ENCODE measurements at places on chromosomes 13 and 19.

- DNase-seq, result no peak
These were observed 102.7 kb downstream of the ZAR1L start for GRCh38 chr13:32212421-32212820.

DNA sequence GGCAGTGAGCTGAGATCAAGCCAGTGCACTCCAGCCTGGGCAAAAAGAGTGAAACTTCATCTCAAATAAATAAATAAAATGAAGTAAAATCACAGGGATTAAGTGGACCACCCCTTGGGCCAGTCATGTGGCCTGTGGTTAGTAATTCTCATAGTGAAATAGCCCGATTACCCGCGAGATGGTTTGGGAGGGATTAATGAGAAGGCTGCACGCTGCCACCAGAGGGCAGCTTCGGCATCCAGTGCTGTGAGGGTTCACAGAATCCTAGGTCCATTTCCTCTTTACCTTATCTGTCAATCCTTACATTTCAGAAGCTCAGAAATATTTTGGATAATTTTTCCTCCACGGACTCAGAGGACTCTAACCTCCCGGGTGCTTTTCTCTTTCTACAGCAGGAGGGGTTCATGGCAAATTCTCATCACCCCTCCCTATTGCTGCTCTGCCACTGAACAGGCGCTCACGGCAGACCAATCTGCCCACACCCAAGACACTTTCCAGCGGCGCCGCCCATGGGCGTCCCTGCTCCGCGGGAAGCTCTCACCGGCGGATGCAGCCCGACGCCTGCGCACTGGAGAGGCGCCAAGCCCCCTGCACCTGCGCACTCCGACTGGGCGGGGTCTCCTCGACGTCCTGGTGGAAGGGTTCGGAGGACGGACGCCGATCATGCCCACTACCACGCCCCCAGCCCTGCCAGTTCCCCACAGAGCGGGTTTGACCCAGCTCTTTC is 11.0 kb downstream of the ZNF835 start:
- no peak for DNase-seq

DNA sequence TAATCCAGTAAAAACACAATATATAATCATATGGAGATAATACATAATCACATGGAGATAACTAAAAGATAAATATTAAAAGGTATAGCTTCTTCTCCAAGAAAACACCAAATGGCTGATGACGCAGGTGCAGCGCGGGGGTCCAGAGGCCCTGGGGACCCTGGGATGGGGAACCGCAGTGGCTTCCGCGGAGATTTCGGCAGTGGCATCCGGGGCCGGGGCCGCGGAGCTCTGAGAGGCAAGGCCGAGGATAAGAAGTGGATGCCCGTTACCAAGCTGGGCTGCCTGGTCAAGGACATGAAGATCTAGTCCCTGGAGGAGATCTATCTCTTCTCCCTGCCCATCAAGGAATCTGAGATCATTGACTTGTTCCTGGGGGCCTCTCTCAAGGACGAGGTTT is 10.5 kb downstream of the ZNF44 start:
- no peak for DNase-seq

GRCh38 chr13:29934531-29935308 is 84.3 kb upstream of the UBL3 start:
- no peak for DNase-seq

- DNase-seq, result no peak
These were observed 237.7 kb downstream of the MZT1 start for GRCh38 chr13:72489751-72490150.

GRCh38 chr19:2352121-2352520 is 7.9 kb upstream of the TMPRSS9 start:
- DNase-seq, result no peak

GRCh38 chr13:66503890-66504289 is 726.2 kb downstream of the PCDH9 start:
- DNase-seq, result no peak

GRCh38 chr19:2266183-2266993 is 10.2 kb upstream of the JSRP1 start:
- DNase-seq, result peak; percentile 37

GRCh38 chr19:54209811-54210494 is 9.3 kb downstream of the RPS9 start:
- DNase-seq, result no peak

DNA sequence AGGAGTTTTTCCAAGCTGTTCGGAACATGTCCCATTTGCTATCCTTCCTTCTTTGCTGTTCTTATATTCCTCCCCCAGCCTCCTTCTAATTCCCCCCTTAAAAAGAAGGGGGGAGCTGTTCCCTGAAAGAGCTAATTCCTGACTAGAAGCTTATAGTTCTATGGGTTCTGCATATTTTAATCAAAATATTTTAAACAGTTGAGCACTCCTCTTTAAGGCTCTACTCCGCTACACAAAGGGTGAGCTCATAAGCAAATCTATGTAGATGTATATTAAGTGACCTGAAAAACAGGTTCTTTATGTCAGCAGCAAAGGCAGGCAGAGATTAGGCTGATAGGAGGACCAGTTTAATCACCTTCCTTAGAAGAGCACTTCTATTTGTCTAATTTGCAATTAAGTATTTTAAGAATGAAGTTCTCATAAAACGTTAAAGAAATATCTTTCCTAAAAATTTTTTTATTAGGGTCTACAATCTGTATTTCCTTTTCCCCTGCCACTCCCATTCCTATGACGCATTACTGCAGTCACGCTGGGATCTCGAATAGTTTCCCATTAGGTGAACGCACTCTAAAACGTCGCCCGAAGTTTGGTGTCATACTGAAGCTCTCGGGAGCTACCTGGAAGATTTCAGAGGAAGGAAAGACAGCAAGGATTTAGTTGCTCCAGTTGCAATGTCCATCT is 5.2 kb downstream of the EFNB2 start:
- DNase-seq, result no peak

GRCh38 chr13:78638216-78638615 is 20.7 kb downstream of the OBI1 start:
- DNase-seq, result no peak

- DNase-seq, result no peak
These were observed 6.3 kb downstream of the C19orf38 start for GRCh38 chr19:10854350-10855089.

GRCh38 chr19:54558339-54558738 is 15.3 kb upstream of the LILRA2 start:
- no peak for DNase-seq

- no peak for DNase-seq
These were observed 6.6 kb downstream of the PODNL1 start for GRCh38 chr19:13931391-13932148.

GRCh38 chr13:49082653-49083536 is 107.2 kb downstream of the FNDC3A start:
- DNase-seq, result no peak

DNA sequence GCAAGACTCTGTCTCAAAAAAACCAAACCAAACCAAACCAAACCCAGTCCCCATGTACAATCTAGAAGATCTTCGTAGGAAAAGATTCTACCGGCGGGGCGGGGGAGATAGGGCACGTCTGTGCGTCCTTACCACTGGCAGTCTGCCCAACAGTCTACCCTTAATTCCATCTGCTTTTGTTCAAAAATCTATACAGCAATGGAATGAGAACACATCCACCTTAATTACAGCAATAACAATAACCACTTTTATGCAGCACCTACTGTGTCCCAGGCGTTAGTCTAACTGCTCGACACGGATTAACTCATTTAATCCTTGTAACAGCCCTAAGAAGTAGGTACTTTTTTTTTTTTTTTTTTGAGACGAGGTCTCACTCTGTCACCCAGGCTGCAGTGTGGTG is 2.5 kb upstream of the ATF5 start:
- no peak for DNase-seq

- no peak for DNase-seq
These were observed 12.7 kb downstream of the MED25 start for GRCh38 chr19:49830766-49831165.

GRCh38 chr19:584240-585001 is 5.3 kb upstream of the HCN2 start:
- DNase-seq, result no peak

- no peak for DNase-seq
These were observed 103.3 kb upstream of the HTR2A start for GRCh38 chr13:47000165-47000564.

- no peak for DNase-seq
These were observed 129.8 kb downstream of the KCTD12 start for GRCh38 chr13:76756451-76756850.

GRCh38 chr13:79990048-79990447 is 350.9 kb downstream of the SPRY2 start:
- no peak for DNase-seq

DNA sequence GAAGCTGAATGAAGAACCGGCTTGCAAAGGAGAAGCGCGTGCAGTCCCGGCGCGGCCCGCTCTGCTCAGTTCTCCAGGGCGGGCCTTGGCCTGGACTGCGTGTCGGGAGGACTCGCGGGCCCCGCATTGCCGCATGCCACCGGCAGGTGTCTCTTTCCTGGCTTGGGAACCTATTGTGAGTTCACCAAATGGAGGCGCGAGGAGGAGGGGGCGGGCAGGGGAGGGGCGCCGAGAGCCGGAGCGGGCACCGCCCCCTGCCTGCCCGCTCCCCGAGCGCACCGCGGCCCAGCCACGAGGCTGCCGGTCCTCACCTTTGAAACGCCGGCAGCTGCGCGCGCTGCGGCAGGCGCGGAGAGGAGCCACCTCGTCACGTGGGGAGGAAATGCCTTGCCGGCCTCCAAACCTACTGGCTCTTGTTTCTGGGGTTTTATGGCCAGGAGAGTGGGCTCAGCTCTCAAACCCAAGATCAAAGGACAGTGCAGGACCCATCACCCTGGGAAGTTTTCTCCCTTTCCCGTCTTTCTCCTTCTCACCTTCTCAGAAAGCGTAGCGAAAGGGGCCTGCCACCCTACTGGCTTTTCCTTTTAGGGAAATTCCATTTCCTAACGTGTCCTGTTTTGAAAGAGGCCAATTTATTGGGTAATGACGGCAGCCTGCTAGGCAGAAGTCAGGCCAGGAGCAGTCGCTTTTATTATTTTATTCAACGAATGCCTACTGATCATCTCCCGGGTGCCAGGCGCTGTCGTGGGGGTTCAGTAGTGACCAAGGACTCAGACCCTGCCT is 13.8 kb upstream of the UBE2L5 start:
- peak; percentile 71 for DNase-seq

- no peak for DNase-seq
These were observed 4.0 kb upstream of the PSPN start for GRCh38 chr19:6379744-6380143.

GRCh38 chr19:51531349-51532315 is at the start of gene SIGLEC6:
SIGLEC6 (minus strand) TSS chr19:51531670; CDS start chr19:51531648, 22 bp downstream.
- no peak for DNase-seq

DNA sequence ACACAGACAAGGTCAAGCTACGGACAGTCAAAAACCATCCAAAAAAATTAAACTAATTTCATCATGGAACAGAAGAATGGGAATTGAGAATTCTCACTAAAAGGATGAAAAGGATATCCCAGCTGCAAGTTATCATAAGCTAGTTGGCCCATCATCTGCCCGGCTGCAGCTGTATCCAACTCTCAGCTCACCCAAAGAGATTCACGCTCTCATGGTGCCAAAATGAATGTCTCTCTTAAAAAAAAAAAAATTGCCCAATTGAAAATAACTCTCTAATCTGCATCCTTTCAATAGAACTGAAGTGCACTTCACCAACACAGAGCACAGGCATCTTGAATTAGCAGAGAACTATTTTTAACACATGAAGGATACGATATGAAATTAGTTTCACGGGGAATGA is 20.0 kb downstream of the ENOX1 start:
- DNase-seq, result no peak
